ENCODE measurements at places on chromosomes 6 and 20.

DNA sequence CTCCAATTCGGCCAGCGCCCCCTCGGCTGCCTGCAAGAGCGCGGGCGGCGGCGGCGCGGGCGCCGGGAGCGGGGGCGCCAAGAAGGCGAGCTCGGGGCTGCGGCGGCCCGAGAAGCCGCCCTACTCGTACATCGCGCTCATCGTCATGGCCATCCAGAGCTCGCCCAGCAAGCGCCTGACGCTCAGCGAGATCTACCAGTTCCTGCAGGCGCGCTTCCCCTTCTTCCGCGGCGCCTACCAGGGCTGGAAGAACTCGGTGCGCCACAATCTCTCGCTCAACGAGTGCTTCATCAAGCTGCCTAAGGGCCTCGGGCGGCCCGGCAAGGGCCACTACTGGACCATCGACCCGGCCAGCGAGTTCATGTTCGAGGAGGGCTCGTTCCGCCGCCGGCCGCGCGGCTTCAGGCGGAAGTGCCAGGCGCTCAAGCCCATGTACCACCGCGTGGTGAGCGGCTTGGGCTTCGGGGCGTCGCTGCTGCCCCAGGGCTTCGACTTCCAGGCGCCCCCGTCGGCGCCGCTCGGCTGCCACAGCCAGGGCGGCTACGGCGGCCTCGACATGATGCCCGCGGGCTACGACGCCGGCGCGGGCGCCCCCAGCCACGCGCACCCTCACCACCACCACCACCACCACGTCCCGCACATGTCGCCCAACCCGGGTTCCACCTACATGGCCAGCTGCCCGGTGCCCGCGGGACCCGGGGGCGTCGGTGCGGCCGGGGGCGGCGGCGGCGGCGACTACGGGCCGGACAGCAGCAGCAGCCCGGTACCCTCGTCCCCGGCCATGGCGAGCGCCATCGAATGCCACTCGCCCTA, 963 bp downstream of the FOXF2 start:
- DNase-seq: no peak

GRCh38 chr6:135581211-135581610, 83.7 kb upstream of the AHI1 start:
- DNase-seq: no peak

- DNase-seq: no peak
These were observed 44.6 kb downstream of the RIN2 start for GRCh38 chr20:19802492-19803158.

- DNase-seq: no peak
These were observed 85.7 kb upstream of the CDH4 start for GRCh38 chr20:61166324-61166723.

GRCh38 chr6:111970426-111970825, 83.5 kb upstream of the CCN6 start:
- DNase-seq: no peak
